ENCODE measurements at places on chromosomes 1 and 21. TPM values are rescaled to one million over a fixed set of nuclear protein-coding genes. Genes with fewer than 3 reads are reported as not detected.

GRCh38 chr21:20419772-20420171, 578.4 kb upstream of the NCAM2 start:
- no peaks in the 10 kb centered on the region for H3K27me3 ChIP-seq
- H3K4me1 ChIP-seq = no peaks in the 10 kb centered on the region
- H3K4me3 ChIP-seq = no peak overlapping the region
- no peak for DNase-seq
- no peaks in the 10 kb centered on the region for H3K36me3 ChIP-seq

DNA sequence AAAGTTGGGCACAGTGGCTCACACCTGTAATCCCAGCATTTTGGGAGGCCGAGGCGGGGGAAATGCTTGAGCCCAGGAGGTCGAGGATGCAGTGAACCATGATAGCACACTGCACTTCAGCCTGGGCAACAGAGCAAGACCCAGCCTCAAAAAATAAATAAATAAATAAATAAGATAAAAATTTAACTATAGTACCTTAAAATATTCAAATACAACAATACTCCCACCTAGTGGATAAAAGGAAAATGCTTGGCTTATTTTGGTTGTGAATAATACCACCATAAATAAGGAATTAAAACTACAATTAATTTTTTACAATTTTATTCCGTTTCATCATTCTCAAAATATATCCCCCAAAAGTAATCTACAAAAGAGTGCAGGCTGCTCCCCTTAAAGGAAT, 8.1 kb downstream of the PSMG1 start:
- no peaks in the 10 kb centered on the region for H3K27me3 ChIP-seq
- DNase-seq = no peak
- H3K4me1 ChIP-seq = no peaks in the 10 kb centered on the region

- no peak overlapping the region for H3K4me3 ChIP-seq
Measured at GRCh38 chr1:218572050-218572449, 226.9 kb downstream of the TGFB2 start.

DNA sequence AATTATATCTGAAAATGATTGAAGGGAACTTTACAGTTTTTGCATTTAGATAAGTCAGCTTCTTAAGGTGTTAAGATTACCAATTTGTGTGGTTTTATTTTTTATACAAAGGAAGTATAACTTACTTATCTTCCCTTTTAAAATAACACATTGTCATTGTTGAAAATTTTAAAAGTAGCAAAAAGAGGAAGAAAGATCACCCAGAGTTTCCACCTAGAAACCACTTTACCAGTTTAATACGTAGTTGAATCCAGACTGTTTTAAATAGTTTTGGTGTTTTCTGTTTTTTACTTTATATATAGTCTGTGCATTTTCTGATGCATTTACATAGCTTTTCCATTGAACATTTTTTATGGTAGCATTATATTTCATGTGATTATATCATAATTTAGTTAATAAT, 6.1 kb downstream of the CCDC18 start:
- no peaks in the 10 kb centered on the region for H3K27me3 ChIP-seq
- H3K27ac ChIP-seq = no peak overlapping the region
- H3K4me1 ChIP-seq = no peaks in the 10 kb centered on the region
- H3K4me3 ChIP-seq = no peak overlapping the region
- H3K36me3 ChIP-seq = no peaks in the 10 kb centered on the region
- DNase-seq = no peak

DNA sequence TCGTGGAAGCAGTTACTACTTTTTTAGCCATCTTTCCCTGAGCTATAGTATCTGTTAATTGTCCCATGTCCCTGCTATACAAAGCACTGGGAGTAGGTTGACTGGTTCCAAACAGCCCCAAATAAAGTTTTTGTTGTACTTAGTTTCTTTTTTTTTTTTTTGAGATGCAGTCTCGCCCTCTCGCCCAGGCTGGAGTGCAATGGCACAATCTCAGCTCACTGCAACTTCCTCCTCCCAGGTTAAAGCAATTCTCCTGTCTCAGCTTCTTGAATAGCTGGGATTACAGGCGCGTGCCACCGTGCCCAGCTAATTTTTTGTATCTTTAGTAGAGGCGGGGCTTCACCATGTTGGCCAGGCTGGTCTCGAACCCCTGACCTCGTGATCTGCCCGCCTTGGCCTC, 3.3 kb downstream of the NCSTN start:
- DNase-seq = no peak
- no peaks in the 10 kb centered on the region for H3K27me3 ChIP-seq
- H3K36me3 ChIP-seq = peaks cover 44% of the 10 kb centered on the region
- no peak overlapping the region for H3K27ac ChIP-seq

DNA sequence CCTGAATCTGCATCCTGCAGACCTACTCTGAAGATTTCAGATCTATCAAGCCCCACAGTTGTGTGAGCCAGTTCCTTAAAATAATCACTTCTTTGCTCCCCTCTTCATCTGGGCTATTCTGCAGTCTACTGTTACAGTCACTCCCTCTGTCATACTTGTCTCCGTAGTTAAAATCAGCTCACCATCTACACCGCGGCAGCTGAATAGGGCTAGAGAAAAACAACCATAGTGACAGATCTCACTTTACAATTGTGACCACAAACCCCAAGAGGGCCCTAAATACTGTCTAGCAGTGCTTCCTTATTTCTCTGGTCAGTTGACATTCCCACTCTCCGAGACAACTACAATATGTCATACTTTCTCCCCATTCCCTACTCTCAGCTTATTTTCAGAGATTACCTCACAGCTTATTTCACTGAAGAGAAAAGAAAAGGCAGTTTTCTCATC, 12.9 kb downstream of the DESI2 start:
- H3K27me3 ChIP-seq = no peaks in the 10 kb centered on the region
- H3K4me3 ChIP-seq = no peak overlapping the region
- H3K4me1 ChIP-seq = peaks cover 21% of the 10 kb centered on the region
- H3K36me3 ChIP-seq = no peaks in the 10 kb centered on the region

DNA sequence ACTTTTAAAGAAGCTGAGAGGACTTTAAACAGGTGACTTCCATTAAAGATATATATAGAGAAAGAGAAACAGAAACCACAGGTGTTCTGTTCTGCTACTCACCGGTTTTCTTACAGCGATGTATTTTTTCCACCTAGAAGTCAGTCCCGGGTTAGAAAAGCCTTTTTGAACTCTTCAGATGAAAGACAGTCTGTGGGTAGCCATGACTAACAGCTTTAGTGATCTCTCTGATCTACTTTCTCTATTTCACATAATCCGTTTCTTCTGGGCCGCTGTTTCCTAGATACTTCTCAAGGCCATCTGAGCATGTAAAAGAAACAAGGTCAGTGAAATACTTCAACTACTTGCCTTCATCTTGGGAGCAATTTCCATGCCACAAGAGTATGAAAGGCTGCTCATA, 25.1 kb downstream of the WDR64 start:
- H3K4me3 ChIP-seq = no peak overlapping the region
- no peaks in the 10 kb centered on the region for H3K27me3 ChIP-seq
- no peak for DNase-seq
- no peaks in the 10 kb centered on the region for H3K36me3 ChIP-seq
- H3K27ac ChIP-seq = no peak overlapping the region
- H3K4me1 ChIP-seq = no peaks in the 10 kb centered on the region

DNA sequence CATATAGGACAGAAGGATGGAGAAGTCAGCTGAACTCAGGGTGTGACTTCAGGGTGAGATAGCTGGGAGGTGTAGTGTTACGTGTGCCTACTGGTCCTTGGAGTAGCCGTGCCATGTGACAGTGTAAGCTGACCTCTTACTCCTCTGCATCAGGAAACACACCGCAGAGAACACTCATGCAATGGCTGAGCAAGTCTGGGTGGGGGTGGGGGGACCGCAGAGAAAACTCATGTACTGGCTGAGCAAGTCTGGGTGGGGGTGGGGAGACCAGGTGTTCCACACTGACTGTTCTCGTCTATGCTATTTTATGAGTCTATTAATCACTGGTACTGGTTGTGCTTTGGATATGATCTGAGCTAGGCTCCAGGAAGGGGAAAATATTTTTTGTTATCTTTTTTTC, 233.1 kb downstream of the PAPPA2 start:
- H3K36me3 ChIP-seq = no peaks in the 10 kb centered on the region
- H3K27me3 ChIP-seq = no peaks in the 10 kb centered on the region

DNA sequence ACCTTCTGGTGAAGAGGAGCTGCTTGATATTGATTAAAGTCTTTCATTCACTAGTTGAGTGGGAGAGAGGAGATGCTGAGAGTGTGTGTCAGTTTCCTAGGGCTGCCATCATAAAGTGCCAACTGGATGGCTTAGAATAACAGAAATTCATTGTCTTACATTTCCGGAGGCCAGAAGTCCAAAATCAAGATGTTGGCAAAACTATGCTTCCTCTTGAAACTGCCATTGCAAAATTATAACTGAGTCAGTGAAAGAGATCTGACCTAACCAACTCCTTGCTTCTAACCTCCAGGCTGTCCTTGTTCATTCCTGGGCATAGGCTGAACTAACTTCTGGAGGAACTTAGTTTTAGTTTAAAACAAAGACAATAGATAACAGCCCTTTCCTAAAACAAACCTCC, 47.1 kb downstream of the PTGS2 start:
- H3K4me1 ChIP-seq = no peaks in the 10 kb centered on the region
- H3K27ac ChIP-seq = no peak overlapping the region
- H3K36me3 ChIP-seq = no peaks in the 10 kb centered on the region
- no peak for DNase-seq
- H3K27me3 ChIP-seq = no peaks in the 10 kb centered on the region

DNA sequence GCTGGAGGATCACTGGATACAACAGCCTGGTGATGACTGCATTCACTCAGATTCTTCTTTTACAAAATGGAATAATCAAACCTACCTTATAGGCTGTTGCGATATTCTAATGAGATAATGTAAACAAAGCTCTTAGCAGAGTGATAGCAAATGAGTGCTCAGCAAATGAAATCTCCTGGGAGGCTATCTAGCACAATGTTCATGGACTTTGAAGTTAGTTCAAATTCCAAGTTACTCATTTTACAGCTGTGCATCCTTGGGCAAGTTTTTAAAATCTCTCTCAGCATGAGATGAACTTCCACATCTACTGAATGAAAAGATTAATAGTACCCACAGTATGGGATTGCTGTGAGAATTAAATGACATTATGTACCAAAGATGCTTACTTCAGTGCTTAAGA, 80.8 kb upstream of the PAPPA2 start:
- H3K36me3 ChIP-seq = no peaks in the 10 kb centered on the region
- H3K4me3 ChIP-seq = no peak overlapping the region
- H3K27me3 ChIP-seq = no peaks in the 10 kb centered on the region

GRCh38 chr1:157652859-157653493, 47.6 kb downstream of the FCRL3 start:
- DNase-seq = no peak
- no peaks in the 10 kb centered on the region for H3K4me1 ChIP-seq
- no peaks in the 10 kb centered on the region for H3K36me3 ChIP-seq
- no peak overlapping the region for H3K4me3 ChIP-seq

DNA sequence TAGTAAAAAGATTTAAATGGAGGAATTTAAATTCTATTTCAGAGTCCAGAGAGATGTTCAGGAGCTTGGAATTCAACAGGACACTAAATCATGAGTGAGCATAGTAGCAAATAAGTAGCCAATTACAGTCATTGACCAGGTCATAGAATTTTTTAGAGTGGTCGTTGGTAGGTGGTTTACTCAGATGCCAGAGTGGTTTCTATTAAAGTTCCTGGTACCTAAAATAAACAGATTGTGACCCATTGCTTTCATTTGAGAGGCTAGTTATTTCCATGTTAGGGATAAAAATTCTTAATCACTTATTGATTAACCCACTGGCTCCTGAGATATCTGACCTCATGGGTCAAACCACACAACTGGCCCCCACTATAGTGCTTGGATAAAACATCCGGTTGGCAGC, 201.3 kb downstream of the ASTN1 start:
- no peak for DNase-seq
- no peaks in the 10 kb centered on the region for H3K36me3 ChIP-seq
- no peaks in the 10 kb centered on the region for H3K27me3 ChIP-seq
- H3K4me3 ChIP-seq = no peak overlapping the region
- no peaks in the 10 kb centered on the region for H3K4me1 ChIP-seq

DNA sequence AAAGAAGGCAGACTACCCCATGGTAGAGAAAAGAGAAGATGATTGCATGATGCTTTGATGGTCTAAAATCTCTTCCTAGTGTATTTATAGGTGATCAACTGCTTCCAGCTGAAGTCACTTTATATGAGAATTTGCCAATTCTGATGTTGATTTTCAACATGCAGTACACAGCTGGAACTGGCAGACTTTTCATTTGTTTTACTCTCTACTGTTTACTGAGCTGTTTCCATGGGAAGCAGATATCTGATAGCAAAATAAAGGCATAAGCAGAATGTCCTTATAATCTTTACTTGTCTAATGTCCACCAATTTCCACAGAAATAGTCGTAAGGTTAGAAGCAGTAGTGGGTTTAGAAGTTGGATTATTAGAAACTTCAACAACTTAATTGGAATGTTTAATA, 74.9 kb downstream of the SYDE2 start:
- no peaks in the 10 kb centered on the region for H3K27me3 ChIP-seq
- no peak overlapping the region for H3K4me3 ChIP-seq
- no peak for DNase-seq

- no peak overlapping the region for H3K27ac ChIP-seq
- DNase-seq = no peak
- H3K4me1 ChIP-seq = peaks cover 21% of the 10 kb centered on the region
- H3K36me3 ChIP-seq = no peaks in the 10 kb centered on the region
- no peak overlapping the region for H3K4me3 ChIP-seq
Measured at GRCh38 chr1:27507960-27508665, 18.1 kb upstream of the WASF2 start.

GRCh38 chr1:184656221-184656620, 98.4 kb downstream of the EDEM3 start:
- no peak overlapping the region for H3K27ac ChIP-seq
- no peak overlapping the region for H3K4me3 ChIP-seq
- no peak for DNase-seq
- no peaks in the 10 kb centered on the region for H3K27me3 ChIP-seq
- H3K4me1 ChIP-seq = no peaks in the 10 kb centered on the region

DNA sequence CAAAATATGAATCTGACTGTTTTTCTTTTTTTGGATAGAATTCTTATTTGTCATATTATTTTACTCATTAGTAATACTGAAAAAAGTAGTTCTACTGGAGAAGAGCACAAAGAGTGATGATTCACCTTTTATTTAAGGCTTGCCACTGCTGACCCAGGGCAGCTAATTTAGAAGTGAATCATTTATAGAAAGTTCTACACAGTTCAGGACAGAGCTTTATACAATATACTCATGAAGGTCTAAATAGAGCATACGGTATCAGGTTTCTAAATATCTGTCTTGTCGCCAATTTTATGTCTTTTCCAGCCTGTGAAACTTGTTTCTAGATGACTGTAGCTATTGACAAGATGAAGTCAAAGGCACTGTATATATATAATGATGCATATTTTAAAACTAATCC, 25.0 kb downstream of the GIPC2 start:
- H3K27me3 ChIP-seq = no peaks in the 10 kb centered on the region
- DNase-seq = peak; percentile 21
- H3K27ac ChIP-seq = no peak overlapping the region
- H3K4me3 ChIP-seq = no peak overlapping the region
- no peaks in the 10 kb centered on the region for H3K4me1 ChIP-seq

- H3K36me3 ChIP-seq = no peaks in the 10 kb centered on the region
- no peaks in the 10 kb centered on the region for H3K27me3 ChIP-seq
- H3K4me3 ChIP-seq = no peak overlapping the region
- H3K4me1 ChIP-seq = no peaks in the 10 kb centered on the region
- DNase-seq = no peak
Measured at GRCh38 chr1:182634306-182635072, 30.3 kb upstream of the RGS16 start.

Gene CPLANE2
- total RNA-seq = 11.8 TPM

Gene BRINP2
- total RNA-seq = 24.5 TPM

Gene ANKRD35
- 0.76 TPM for total RNA-seq

Gene TOMM40L
- 11.7 TPM for total RNA-seq

Data from adrenal gland (tissue), 19 donors.